ENCODE measurements at places on chromosomes 13 and 19. TPM values are rescaled to one million over a fixed set of nuclear protein-coding genes. Genes with fewer than 3 reads are reported as not detected.

DNA sequence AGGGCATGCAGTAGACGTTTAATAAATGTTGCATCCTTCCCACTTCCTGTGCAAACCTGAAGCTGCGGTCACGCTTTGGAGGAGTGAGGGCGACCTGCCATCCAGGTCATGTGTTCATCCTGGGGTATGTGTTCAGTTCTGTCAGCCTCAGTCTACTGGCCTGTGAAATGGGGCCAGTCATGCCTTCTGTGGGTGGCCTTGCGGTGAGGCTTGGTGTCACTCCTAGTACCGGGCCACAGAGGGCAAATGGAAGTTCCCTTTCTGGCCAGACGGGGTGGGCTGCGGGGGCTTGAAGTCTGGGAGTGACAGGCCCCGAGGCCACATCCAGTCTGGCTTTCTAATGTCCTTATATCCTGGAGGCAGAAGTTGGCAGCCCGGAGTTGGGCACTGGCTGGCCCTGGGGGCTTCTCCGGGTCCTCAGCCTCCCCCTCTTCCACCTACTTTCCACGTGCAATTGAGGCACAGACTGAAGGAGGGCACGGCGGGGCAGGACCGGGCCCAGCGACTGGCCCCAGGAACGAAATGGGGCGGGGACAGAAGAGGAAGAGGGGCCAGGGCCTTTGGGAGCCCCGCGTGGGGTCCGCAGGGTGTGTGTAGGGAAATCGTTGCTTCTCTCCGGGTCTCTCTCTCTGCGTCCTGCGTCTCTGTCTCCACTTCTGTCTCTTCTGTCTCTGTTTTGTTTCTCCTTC is 11.1 kb downstream of the PDE4A start:
- no peak for DNase-seq

DNA sequence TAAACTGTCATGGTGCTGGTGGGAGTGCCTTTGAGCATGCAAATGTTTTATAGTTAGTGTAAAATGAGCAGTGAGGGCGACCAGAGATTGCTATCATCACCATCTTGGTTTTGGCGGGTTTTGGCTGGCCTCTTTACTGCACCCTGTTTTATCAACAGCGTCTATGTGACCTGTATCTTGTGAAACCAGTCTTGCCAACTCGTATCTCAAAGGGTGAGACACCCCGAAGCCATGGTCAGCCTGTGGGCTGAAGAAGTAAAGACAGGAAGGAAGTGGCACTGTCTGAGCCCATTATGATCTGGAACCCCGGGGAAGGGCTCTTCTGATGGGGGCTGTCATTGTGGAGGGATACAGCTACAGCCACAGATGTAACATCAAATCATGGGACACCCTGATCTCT is 81.5 kb upstream of the FAM216B start:
- no peak for DNase-seq

DNA sequence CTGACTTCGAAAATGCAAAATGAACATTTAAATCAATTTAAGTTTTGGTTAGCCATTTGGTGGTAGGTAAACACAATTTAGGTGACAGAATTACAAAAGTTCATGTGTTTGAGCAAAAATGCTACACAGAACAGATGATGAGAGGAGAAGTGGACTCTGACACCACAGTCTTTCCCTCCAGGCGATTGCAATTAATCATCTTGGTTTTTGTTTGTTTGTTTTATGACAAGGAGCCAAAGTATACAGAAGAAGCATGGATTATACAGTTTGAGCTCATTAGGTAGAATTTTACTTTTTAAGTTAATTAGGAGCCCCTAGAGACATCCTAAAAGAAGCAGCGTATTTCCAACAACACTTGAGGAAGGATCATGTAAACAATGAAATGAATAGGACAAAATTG is 49.3 kb upstream of the FREM2 start:
- DNase-seq: no peak

GRCh38 chr13:24328145-24328544 is 18.8 kb downstream of the C1QTNF9 start:
- no peak for DNase-seq

GRCh38 chr13:42337808-42338600 is 66.1 kb downstream of the AKAP11 start:
- no peak for DNase-seq

DNA sequence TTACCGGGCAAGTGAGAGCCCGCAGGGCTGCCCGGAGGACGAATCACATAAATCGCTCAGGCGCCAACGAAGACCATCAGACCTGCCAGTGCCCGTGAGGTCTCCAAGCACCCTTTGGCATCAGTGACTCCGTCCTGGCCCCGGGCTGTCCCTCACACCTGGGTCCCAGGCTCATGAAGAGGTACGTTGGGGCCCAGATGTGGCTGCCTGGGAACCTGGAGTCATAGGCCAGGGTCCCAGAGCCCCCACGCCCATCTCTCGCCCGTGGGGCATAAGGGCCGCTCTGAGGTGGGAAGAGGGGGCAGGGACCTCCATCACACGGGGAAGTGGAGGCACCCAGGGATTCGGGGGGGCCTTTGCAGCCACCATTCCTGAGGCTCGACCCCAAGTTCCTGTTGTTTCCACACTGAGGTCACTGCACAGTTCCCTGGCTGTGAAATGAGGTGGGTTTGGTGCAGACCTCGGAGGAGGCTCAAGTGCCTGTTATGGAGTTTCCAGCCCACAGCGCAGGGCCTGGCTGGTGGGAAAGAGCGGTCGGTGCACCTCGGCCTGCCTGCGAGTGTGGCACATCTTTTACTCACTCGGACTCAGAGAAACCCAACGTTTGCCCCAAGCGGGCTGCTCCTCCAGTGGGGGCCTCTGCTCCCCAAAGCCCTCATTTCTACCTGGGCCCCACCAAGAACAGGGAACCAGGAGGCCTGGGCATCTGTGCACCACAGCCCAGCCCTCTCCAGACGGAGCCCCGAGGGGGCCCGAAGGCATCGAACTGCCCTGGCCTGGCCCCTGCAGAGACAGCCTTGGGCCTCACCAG is 35.9 kb upstream of the C13orf46 start:
- DNase-seq: no peak

GRCh38 chr13:20525144-20525600 is 485 bp downstream of the CRYL1 start:
- DNase-seq: peak; percentile 4

DNA sequence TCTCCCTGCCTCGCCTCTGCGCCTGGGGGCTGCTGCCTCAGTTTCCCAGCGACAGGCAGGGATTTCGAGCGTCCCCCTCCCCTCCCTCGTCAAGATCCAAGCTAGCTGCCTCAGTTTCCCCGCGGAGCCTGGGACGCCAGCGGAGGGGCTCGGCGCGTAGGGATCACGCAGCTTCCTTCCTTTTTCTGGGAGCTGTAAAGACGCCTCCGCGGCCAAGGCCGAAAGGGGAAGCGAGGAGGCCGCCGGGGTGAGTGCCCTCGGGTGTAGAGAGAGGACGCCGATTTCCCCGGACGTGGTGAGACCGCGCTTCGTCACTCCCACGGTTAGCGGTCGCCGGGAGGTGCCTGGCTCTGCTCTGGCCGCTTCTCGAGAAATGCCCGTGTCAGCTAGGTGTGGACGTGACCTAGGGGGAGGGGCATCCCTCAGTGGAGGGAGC is 722 bp upstream of the ICAM1 start:
- no peak for DNase-seq

The TNNT1 gene
- total RNA-seq: 73.4 TPM

The WTIP gene
- total RNA-seq: 24.3 TPM

The APC2 gene
- 0.11 TPM for total RNA-seq

The ARGLU1 gene
- 59.8 TPM for total RNA-seq

The DMWD gene
- total RNA-seq: 34.0 TPM

The ZNF738 gene
- total RNA-seq: 11.7 TPM

The GGACT gene
- total RNA-seq: 1.8 TPM

All from LHCN-M2 (cell line).